ENCODE measurements at places on chromosomes 13 and 19.

- no peak for DNase-seq
Measured at GRCh38 chr13:21116141-21116540, 54.8 kb upstream of the LATS2 start.

DNA sequence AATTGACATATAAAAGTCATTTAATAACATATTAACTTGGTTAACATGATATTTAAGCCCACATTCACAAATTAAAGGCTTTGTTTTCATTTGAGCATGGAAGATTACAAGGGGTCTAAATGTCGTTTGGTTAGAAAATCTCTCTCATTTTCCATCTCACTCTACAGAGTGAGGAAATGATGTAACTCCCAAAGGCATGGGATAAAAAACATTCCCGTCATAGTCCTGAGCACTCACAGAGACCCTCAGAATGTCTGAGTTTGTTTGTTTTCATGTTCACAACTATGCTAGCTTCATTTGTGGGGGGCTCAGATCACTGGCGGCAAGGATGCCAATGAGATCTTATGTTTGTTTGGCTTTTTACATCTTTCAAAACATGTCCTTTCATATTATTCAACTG is 307.5 kb downstream of the TBC1D4 start:
- no peak for DNase-seq

- no peak for DNase-seq
Measured at GRCh38 chr13:31067416-31068118, 94.1 kb downstream of the HSPH1 start.

- DNase-seq: no peak
Measured at GRCh38 chr19:13269348-13269747, 119.1 kb downstream of the IER2 start.

- DNase-seq: no peak
Measured at GRCh38 chr13:33756929-33757328, 61.0 kb upstream of the RFC3 start.

DNA sequence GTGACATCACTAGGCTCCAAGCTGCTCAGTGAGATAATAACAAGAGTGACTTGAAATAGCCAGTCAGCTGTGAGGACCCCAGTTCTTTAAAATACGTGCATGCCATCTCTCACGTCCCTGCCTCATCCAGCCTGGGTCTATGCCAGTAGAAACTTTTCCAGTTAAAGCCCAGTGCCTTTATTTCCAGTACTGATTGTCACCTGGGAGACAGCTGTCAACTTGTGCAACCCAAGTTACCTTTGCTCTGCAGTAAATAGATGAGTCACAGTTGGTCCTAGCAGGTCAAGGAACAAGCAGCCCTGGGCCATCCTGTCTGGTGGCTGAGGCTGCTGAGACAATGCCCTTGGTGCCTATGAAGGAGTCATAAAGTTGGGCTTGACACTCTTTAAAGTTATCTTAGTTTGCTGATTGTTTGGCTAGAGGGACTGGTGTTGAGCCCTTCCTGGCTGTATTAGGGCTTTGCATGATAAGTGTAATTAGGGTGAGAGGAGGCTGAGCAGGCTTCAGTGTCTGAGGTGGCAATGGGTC is 228.7 kb downstream of the LACC1 start:
- no peak for DNase-seq

- DNase-seq: peak; percentile 95
Measured at GRCh38 chr13:57629821-57630235, 1.7 kb upstream of the PCDH17 start.

DNA sequence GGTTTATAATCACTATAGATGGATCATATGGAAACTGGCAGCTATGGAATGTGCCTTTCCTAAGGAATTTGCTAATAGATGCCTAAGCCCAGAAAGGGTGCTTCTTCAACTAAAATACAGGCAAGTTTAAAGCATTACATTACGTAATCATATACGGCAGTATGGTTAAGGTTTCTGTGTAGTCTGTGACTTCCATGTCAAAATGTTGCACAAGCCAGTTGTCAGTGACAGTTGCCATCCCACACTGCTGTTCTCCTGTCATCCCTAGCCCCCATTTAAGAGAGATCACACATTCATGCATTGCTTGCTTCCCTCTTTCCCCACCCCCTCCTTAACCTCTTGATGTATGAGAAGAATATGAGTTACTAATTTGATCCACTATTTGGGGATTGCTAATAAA is 47.3 kb downstream of the BRCA2 start:
- DNase-seq: no peak

- DNase-seq: no peak
Measured at GRCh38 chr19:4582980-4583842, 23.7 kb upstream of the SEMA6B start.

- DNase-seq: no peak
Measured at GRCh38 chr19:46732966-46733689, 12.7 kb upstream of the FKRP start.

DNA sequence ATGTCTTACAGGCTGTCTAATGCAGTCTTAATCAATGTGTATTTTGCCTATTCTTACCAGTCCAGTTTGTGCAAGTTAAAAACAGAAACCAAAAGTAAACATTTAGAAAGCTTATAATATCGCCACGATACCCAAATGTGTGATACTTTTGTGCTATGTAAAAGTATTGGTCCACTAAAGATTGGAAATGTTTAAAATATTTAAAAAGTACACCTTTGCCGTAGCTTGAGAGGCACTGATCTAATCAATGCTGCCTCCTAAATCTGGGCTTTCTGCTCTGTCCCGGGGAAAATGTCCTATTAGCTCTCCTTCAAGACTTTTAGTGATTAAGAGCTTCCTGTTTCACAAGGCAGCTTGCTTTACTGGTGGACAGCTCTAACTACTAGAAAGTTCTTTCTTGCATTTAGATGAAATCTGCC is 64.7 kb downstream of the DNAJC15 start:
- DNase-seq: no peak

GRCh38 chr13:108923386-108924047 is 294.1 kb downstream of the MYO16 start:
- no peak for DNase-seq

- no peak for DNase-seq
Measured at GRCh38 chr19:31160336-31160926, 188.8 kb downstream of the TSHZ3 start.

DNA sequence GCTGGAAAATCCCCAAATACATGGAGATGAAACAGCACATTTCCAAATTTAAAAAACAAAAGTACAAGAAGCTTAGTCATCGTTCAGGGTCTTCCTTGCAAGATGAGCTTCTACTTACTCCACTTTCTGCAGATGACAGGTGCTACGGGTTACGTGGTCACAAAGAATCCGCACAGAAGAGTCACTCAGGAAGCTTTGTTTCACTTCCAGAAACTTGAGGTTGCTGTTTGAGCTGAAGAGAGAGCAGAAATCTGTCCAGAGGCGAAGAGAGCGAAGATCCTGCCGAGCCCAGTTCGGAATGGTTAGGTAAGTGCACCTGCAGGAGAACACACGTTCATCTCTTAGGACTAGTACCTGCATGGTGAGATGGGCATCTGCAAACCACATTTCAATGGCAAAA is 9.4 kb downstream of the NLRP7 start:
- DNase-seq: no peak

GRCh38 chr19:42271861-42272534 is 2.9 kb downstream of the CIC start:
- no peak for DNase-seq

GRCh38 chr13:111897178-111897845 is 169.6 kb upstream of the SOX1 start:
- peak; percentile 43 for DNase-seq

GRCh38 chr13:60075850-60076249 is 87.9 kb downstream of the DIAPH3 start:
- no peak for DNase-seq

GRCh38 chr13:113260996-113261395 is 36.0 kb upstream of the LAMP1 start:
- no peak for DNase-seq

DNA sequence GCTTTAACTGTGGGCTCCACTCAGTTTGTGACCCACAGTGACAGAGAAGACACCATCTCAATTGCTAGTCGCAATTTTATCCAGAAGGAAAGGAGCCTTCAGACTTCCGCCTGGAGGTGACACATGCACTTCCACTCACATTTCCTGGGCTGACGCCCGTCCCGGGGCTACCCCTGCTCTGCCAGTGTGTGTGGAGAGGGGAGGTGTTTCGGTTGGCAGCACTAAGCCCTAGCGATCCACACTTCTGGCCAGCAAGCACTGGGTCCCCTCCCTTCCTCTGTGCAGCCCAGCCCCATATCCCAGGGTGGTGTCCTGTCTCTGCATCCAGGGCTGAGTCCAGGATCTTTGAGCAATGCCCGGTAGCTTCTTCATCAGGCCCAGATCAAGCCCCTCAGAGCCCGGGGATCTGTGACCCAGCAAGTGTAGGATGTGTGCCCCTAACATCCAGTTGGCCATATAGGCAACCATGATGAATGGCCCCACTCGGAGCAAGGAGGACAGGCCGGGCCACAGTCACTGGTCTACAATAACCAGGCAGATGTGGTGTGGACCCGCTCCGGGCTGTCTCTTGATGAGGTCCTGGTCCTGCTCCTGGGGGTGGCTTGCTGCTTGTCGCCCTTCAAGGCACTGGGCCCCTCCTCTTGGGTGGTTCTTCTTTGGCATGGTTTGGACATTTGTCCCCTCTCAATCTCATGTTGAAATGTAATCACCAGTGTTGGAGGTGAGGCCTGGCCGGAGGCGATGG is 141.9 kb upstream of the SPACA7 start:
- no peak for DNase-seq

DNA sequence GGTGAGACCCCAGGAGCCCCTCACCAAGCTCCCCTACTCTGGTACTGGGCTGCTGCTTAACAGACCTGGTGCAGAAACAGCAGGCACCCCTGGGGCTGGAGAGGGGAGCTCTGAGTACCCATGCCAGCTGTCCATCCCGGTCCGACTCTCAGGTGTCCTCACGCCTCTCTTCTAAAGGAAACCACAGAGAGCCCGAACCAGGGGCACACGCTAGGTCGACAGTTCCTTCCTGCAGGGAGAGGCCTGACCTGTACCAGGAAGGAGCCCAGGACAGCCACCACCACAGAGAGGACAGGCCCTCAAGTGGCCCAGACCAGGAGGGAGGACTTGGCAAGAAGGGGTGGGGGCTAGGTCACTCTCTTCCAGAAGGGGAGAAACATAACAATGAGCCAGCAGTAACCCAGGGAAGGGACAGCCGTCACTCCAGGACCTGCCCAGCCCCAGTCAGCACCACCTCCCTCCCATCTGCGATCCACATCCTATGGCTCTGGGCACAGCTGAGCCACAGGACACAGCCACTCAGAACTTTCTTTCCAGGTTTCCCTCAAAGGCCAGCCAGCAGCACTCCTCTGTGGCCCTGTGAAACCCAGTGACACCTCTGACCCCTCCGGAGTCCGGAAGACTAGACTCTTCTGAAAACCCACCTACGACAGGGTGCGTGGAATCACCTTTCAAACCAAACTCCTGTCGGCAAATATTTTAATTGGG is 13.0 kb upstream of the SLC35E1 start:
- DNase-seq: no peak

- DNase-seq: no peak
Measured at GRCh38 chr13:98187155-98187964, 10.3 kb upstream of the RNF113B start.

DNA sequence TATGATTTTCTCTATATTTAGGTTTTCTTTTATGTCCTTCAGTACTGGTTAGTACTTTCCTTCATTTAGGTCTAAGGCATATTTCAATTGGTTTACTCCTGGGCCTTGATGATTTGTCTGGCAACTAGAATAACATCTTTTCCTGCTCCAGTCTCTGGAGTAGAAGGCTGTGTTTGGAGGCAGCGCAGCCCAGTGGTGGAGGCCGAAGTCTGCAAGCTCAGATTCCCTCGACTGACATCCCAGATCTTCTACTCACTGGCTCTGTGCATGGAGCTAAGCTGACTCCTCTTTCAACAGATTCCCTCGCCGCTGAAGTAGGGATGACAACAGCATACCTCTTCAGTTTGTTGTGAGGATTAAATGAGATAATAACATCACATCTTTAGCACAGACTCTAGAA is 141.0 kb downstream of the RAP2A start:
- DNase-seq: no peak

DNA sequence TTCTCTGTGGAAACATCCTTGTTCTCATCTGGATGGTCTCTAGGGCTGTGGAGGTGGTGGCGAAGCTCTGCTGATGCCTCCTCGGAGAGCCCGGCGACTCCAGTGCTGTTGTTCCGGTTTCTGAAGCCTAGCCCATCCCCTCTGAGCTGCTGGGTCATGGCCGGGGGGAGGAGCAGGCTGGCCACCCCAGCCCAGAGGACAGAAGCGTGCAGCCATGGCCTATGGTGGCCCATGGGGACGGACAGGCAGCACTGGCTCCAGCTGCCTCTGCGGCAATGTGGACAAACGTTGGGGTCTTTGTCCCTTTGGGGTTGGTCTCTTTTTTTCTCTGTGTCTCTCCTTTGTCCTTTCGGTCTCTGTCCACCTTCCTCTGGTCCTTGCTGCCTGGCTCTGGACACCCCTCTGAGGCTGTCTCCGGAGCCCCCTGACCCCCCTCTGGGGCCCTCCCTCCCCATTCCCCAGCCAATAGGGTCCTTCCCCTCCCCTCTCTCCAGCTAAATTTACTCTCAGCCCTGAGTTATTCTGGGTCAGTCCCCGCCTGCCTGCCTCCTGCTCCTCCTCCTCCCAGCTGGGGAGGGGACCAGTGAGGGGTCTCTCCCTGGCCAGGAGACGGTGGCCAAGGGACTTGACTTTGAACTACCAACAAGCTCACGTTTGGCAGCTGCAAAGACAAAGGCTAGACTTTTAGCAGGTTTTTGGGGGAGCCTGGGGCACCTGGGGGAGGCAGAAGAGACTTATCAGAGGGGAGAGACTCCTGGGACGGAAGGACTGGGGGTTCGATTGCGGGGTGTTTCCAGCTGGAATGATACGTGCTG is at the start of gene HRC:
Gene HRC, minus strand, starts transcription at position 392 of the 815 bp plus-strand sequence. Its CDS starts 159 bp downstream, at position 233.
- DNase-seq: no peak

DNA sequence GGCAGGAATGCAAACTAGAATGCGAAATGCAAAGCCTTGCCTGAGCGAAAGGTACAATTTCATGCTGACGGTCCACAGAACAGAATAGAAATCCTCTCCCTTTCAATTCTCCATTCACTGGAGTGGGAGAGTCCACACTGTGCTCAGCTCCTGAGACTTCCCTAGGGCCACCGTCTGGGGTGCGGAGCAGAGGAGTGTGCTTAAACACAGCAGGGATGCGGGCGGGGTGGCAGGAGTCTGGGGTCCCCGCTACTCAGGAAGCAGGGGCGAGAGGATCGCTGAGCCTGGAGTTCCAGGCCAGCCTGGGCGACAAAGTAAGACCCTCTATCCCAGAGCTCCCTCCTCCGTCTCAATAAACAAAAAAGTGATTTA is 552 bp upstream of the ZNF816 start:
- DNase-seq: peak; percentile 74

DNA sequence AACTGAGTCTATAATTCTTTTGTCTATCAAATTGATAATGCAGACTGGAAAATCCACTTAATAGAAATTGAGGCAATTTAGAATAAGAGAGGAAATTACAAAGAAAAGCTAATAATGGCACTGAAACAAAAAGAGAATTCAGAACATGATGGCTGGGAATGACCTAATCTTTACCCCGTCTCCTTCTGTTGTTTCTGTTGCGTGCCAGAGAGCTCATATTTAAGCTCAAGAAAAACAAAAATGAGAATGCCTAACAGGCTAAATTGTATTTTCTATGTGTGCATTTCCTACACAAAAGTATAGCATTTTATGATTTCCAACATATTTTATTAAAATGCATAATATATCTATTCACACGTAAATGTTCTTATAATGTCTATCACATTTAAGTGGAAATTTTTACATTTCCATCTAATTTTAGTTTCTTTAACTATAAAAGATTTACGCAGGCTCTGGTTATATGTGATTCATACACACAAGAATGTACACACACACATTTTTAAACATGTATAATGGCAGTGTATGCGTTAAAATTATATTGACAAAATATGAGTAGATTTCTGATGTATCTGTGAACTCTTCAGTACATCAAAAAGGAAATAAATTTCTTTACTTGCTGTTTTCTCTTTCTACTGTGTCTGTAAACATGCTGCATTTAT is 432.3 kb downstream of the SLITRK6 start:
- DNase-seq: no peak

All from type B pancreatic cell (in vitro differentiated cells).